ENCODE measurements at places on chromosomes 12 and 14. TPM values are rescaled to one million over a fixed set of nuclear protein-coding genes. Genes with fewer than 3 reads are reported as not detected.

DNA sequence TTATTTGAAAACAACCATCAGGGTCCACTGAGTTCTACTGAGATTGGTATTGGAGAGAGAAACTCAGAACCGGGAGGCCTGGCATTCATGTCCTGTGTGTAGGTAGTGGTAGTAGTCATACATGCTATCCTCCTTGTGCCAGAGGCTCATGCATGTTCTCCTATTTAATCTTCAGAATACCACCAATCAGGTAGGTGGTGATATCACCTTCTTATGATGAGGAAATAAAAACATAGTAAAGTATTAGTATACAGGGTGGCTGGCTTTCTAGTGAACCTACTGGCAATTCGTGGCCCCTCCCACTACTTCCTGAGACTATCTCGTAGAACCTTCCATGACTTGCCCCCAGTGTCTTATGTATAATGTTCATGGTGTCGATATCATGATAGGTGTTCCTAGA lies 40.5 kb upstream of the EID3 start:
- H3K27me3 ChIP-seq, result no peaks in the 10 kb centered on the region
- DNase-seq, result no peak
- H3K4me3 ChIP-seq, result no peak overlapping the region
- no peak overlapping the region for H3K27ac ChIP-seq

DNA sequence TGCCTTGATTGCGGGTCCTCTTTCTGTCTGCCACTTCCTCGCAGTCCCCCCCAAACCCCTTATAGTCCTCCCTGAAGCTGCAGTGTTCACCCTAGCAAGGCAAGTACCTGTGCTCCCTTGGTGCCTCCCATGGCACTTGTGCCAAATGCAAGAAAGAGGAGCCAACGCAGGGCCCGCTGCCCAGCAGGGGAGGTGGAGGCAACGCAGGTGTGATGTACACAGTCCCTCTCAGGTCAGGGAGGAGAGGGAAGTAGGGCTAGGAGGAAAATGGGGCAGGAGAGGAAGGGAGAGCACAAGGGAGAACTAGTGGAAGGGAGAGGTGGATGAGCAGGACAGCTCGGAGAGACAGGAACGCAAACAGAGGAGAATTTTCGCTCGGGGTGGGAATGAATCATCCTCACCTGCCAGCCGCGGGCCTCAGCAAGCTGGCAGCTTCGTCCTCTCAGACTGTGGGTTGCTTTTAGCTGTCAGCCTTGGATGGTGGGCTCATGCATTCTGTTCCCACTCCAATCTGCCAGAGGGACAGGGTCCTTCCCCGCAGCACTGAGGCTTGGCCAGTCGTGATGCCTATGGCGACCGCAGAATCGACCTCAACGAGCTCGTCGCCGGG lies 357.0 kb downstream of the CACNA1C start:
- peaks cover 1% of the 10 kb centered on the region for H3K4me1 ChIP-seq
- H3K36me3 ChIP-seq, result no peaks in the 10 kb centered on the region
- H3K4me3 ChIP-seq, result no peak overlapping the region
- no peak overlapping the region for H3K27ac ChIP-seq
- DNase-seq, result no peak
- H3K27me3 ChIP-seq, result peaks cover 49% of the 10 kb centered on the region

DNA sequence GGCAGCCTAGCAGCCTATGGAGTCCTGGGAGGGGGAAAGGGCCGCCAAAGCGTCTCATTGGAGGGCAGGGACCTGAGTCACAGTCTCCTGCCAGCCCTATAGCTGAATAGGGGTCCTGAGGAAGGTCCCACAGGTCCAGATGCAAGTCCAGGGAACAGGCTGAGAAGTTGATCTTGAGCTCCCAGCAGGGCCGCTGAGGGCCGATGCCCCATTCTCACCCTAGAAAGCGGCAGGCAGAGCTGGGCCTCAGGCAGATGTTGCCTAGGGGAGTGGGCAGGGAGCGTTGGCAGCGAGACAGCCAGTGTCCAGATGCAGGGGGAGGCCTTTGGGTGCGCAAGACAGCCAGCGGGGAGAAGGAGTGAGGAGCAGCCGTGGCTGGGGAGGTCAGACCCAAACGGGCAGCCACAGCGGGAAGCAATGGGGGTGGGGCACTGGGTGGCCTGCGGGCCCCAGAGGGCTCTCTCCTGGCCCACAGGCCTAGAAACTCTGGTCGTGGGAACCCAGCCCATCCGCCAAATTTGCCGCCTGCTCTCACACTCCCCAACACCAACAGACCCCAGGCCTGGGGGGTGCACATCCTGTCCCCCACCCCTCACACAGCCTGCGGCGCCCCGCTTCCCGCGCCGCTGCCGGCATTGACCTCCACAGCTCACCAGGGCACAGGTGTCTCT lies 1.1 kb downstream of the HDAC7 start:
- peak overlapping the region; percentile 80 for H3K4me3 ChIP-seq
- H3K27me3 ChIP-seq, result no peaks in the 10 kb centered on the region
- peaks cover 42% of the 10 kb centered on the region for H3K4me1 ChIP-seq
- no peak for DNase-seq
- peaks cover 2% of the 10 kb centered on the region for H3K36me3 ChIP-seq

GRCh38 chr14:85527006-85527405 lies 2.9 kb upstream of the FLRT2 start:
- peak overlapping the region; percentile 86 for H3K4me3 ChIP-seq
- no peak for DNase-seq
- H3K27me3 ChIP-seq, result peaks cover 4% of the 10 kb centered on the region
- no peak overlapping the region for H3K27ac ChIP-seq
- H3K36me3 ChIP-seq, result peaks cover 5% of the 10 kb centered on the region

The ACVRL1 gene
- not detected for total RNA-seq

- no peak for DNase-seq
- no peaks in the 10 kb centered on the region for H3K36me3 ChIP-seq
- no peak overlapping the region for H3K4me3 ChIP-seq
- H3K4me1 ChIP-seq, result peaks cover 1% of the 10 kb centered on the region
- no peak overlapping the region for H3K27ac ChIP-seq
Observed at GRCh38 chr14:101956179-101956885, 8.0 kb upstream of the DYNC1H1 start.

DNA sequence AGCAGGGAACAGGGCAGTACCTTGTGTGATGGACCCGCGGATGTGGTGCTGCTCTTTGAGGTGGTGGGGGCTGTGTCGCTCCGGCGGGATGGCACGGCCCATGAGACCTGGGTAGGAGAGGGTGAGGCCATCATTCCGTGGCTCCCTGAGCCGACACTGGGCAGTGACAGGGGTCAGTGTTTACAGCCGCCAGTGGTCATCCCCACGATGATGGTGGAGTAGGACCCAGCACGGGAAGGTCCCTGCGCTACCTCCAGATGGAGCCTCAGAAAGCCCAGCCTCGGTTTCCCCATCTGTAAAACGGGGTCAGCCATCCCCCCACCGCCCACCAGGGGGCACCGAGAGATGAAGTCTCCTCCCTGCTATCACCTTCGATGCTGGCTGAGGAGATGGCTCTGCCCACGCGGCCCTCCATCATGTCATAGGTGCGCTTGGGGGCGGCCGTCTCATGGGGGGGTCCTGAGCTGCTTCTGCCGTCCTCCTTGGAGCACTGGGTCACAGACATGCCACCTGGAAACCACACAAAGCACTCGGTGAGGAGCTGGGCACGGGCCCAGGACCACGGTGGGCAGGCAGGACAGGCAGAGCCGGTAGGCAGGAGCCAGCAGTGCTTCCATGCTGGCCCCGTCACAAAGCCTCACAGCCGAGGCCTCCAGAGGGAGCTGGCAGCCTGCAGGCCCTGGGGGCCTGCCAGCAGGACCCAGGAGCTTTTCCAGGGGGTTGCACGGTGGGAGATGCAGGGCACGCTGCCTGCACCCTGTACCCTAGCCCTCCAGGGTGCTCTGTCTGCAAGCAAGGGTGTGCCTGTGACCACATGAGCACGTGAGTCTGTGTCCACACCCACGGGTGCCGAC lies 53.1 kb downstream of the RFLNA start:
- no peak for DNase-seq
- H3K4me1 ChIP-seq, result no peaks in the 10 kb centered on the region
- H3K27ac ChIP-seq, result no peak overlapping the region
- peaks cover 14% of the 10 kb centered on the region for H3K36me3 ChIP-seq
- H3K27me3 ChIP-seq, result no peaks in the 10 kb centered on the region

Measured in progenitor cell of endocrine pancreas (in vitro differentiated cells).